ENCODE measurements at places on chromosomes 2 and 18. TPM values are rescaled to one million over a fixed set of nuclear protein-coding genes. Genes with fewer than 3 reads are reported as not detected.

DNA sequence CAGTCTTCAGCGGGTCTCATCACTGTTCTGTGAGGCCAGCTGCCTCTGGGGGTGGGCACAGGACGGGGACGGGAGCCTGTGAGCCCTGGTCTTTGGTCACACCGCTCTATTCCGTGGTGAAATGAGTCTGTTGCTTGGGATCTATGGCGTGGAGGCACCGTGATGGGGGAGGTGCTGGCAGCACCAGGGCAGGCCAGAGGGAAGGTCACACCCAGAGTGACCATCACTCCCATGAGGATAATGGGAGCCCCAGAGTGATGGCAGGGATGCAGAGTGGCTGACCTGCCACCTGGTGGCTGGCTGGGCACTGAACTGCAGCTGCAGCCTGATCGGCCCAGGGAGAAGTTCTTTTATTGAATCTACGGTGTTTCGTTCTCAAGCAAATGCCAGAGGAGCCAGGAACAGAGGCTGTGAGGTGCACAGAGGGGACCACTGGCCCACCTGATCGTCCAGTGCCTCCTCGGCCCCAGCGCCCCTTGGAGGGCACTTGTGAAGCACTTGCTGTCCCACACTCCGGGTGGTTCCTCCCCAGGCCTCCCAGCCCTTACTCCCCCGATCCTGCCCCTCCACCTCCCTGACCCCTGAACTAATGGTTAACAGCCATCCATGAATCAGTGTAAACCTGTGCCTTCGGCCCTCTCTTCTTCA is 17.9 kb downstream of the KCNIP3 start:
- no peak for DNase-seq

Gene DYNAP
- total RNA-seq, result not detected

GRCh38 chr2:70078384-70078783 is 8.9 kb upstream of the PCBP1 start:
- DNase-seq, result no peak

DNA sequence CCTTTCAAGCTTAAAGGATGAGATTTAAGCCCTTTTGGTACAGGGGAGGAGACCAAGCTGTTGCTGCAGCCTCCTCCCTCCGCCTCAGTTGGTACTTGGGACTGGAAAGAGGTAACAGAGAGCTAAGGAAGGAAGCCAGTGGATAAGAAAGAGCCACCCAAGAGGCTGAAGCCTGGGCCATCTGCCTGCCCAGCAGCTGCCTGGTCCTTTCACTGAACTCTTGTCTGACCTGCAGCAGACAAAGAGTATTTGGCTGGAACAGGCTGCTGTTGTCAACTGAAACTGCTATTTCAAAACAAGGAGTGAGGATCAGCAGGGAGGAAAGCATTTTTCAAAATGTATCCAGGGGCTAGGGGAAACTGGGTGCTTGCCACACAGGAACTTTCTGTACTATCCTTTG is 30.3 kb downstream of the TNS1 start:
- no peak for DNase-seq

DNA sequence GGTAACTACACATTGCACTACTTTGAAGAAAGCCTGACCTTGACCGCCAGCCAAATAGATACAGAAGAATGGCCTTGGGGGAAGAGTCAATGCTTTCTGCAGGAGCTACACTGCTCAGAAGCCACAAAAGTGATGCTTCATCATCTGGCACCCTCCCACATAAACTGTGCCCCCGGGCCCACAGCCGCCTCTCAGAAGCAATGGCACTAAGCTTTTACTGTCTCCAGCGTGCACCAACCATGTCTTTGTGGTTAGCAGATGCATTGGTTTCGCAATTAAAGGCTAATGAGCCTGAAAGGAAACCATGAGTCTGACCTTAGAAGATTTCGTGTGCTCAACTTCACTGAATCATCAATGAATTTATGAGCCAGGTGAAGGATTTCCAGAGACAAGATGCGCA is 209.4 kb upstream of the TRIB2 start:
- DNase-seq, result no peak

Gene CAD
- total RNA-seq, result 28.8 TPM

- DNase-seq, result no peak
Observed at GRCh38 chr2:216920937-216921456, 61.1 kb upstream of the TNP1 start.

- DNase-seq, result no peak
Observed at GRCh38 chr2:104361414-104361813, 492.5 kb upstream of the POU3F3 start.

DNA sequence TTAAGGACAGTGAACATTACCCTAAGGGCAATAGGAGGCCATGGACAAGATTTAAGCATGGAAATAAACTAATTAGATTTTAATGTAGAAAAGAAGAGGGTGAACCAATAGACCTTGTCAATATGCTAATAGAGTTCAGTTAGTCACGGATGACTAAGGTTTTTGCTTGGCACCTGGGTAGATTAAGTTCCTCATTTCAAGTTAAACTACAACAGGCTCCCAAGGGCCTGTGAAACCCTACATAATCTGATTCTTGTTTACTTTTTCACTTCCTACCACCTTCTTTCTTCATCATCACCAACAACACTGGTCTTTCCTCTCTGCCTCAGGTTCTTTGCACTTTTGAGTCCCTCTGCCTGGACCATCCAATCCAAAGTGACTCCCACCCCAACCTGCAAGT is 14.8 kb downstream of the SP110 start:
- no peak for DNase-seq

Gene PECR
- 14.6 TPM for total RNA-seq

DNA sequence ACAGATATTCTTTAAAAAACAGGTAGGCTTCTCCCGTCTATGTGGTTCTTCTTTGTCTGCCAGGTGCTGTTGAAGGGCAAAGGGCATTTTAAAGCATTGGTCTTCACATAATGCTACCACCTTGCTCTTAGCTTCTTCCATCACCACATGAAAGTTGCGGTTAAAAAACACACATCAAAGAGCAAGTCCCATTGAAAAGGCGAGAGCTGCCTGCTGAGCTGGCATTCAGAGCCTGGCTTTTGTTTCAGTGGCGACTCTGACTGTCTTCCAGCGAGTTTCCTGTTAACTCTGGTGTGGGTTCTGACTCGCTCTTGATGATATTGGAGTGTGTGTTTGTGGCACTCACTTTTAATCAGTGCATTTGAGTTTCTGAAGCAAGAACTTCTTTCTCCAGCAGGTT is 624.9 kb upstream of the FANCL start:
- DNase-seq, result no peak

GRCh38 chr2:214203214-214203613 is 207.6 kb upstream of the VWC2L start:
- DNase-seq, result no peak

GRCh38 chr2:147006736-147007141 is 838.1 kb upstream of the ACVR2A start:
- DNase-seq, result no peak

All from lower leg skin (tissue), 4 donors.